ENCODE measurements at places on chromosomes 4 and X.

DNA sequence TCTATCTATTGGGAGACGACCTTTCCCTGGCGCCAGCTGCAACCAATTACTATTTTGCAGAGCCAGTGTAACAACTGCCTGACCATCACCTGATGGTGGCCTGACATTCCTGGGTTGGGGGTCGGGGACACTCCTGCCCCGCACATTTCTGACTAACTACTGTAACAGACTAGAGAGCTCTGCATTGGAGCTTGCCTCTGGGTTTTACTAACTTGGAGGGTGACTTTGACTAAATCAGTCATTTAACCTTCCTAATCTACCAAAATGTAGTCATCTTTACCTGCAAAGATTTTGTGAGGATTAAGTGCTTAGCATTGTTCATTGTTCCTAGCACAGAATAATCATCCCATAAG, 37.5 kb upstream of the ABCG2 start:
- DNase-seq: no peak

GRCh38 chr4:148044089-148044911, 312.4 kb downstream of the ARHGAP10 start:
- DNase-seq: no peak

- DNase-seq: no peak
Measured at GRCh38 chr4:113505044-113505443, 256.5 kb downstream of the CAMK2D start.

- no peak for DNase-seq
Measured at GRCh38 chrX:47179221-47179927, 14.3 kb upstream of the UBA1 start.

DNA sequence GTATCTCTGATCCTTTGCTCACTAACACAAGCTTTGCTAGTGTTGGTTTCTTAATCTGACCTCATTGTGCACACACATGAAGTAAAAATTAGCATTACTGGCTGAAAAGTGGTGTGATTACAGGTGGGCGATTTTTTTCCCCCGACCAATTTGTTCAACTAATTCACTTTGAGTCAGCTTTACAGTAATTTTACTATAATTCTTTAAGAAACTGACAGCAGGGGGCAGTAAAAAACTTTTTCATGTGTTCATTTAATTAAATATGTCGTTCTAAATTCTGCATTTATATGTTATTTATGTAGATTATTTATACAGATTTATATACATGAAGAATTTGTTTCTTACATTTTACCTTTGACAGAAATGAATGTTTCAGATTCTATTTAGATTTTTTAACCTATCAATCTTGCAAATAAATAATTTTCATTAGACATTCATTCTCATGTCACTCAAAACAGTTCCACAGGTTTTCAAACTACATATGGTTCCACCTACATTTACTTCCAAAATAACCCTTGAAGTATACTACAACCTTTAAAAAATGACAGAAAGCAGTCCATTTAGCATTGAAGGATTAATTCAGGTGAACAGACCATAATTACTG, 17.5 kb downstream of the PALLD start:
- no peak for DNase-seq

DNA sequence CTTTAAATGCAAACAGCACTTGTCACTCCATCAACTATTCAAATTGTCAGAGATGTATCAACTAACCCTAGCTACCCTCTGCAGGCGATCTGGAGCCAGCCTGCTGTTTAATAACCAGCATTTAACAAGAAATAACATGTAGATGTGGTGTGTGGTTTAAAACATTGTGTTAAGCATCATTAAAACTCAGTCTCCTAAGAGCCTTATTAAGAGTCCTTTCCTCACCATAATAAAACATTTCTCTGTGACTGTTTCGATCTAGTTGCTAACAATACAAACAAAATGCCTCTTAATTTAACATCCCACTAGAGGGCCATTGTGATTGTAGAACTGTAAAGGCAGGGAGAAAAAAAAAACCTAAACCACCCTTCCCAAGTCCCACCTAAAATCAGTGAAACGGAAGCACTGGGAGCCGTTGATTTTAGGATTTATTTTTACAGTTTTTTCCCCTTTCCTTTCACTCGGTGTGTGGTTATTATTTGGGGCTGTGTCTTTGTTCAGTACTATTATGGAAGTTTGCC, 708.6 kb downstream of the C4orf33 start:
- DNase-seq: no peak

GRCh38 chr4:4200624-4201023, 26.1 kb downstream of the OTOP1 start:
- DNase-seq: no peak

- no peak for DNase-seq
Measured at GRCh38 chrX:47687263-47687662, 28.3 kb upstream of the UXT start.

DNA sequence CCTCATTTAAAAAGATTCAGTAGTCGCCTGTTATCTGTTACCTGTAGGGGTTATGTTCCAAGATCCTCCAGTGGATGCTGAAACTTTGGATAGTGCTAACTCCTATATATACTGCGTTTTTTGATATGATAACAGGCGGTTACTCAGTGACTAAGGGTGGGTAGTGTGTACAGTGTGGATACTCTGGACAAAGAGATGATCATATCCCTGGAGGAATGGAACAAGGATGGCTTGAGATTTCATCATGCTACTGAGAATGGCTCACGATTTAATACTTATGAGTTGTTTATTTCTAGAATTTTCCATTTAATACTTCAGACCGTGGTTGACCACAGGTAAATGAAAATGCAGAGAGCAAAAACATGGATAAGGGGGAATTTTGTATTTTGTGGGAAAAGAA, 21.5 kb downstream of the FAM47E start:
- DNase-seq: no peak

GRCh38 chrX:123185721-123186120, 1.6 kb downstream of the GRIA3 start:
- DNase-seq: no peak

DNA sequence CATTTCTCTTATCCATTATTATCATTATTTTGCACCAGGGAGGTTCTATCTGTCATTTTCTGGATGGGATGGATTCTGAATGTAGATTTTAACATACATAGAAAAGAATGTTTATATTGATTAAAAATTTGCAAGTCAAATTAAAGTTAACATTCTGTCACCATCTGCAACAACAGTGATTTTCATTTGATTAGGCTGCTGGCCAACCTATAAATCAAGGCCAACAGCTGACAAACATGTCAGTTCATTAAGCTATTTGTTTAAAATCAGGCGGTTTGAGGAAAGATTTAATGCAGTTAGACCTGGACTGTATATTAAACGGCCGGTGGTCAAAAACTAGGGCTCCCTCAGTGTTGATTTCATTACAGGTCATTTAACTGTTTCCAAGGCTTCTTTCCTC, 109.5 kb upstream of the CBR4 start:
- DNase-seq: no peak

- no peak for DNase-seq
Measured at GRCh38 chr4:53267026-53267425, 98.8 kb downstream of the SCFD2 start.

DNA sequence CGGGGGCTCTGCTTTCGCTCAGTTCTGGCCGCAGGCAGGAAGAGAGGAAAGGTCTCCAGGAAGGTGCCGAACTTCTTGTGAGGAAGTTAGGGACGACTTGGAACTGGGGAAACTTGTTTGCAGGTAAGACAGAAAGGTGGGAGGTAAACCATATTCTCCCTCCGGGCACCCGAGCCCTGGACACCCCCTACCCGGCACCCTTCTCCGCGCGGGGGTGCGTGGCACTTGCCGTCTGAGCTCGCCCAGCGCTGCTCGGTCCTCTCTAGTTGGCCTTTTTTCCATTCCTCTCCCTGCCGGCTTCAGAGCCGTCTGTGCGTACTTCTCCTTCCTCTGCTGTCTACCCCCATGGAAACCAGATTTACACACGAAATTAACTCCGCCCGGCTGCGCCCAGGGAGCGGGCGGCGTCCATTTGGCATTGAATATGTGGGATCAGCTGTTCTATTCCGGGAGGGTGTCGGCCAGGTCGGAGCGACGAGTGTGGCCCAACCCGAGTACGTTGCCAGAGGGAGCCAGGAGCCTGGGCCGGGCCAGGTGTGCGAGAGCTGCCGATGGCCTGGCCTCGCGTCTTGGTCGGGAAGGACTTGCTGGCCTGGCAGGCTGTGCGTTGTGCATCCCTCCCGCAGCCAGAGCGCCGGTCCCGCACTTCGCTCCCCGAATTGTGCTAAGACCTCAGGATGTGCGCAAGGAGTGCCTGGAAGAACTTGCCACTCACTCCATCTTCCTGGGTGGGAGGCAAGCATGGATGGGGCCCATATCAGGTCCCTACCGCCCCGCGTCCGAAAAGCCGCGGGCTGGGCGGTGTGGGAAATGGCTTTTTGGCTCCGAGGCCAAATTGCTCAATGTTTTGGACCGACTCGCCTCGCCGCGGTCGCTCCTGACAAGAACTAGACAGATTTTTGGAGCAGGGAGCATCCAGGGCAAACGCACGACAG, 1.7 kb downstream of the PDGFRA start:
- no peak for DNase-seq

- no peak for DNase-seq
Measured at GRCh38 chr4:17273047-17273446, 238.8 kb downstream of the QDPR start.

- no peak for DNase-seq
Measured at GRCh38 chr4:41598580-41598979, 60.6 kb downstream of the LIMCH1 start.

GRCh38 chr4:54392479-54392878, 163.4 kb downstream of the PDGFRA start:
- DNase-seq: no peak

DNA sequence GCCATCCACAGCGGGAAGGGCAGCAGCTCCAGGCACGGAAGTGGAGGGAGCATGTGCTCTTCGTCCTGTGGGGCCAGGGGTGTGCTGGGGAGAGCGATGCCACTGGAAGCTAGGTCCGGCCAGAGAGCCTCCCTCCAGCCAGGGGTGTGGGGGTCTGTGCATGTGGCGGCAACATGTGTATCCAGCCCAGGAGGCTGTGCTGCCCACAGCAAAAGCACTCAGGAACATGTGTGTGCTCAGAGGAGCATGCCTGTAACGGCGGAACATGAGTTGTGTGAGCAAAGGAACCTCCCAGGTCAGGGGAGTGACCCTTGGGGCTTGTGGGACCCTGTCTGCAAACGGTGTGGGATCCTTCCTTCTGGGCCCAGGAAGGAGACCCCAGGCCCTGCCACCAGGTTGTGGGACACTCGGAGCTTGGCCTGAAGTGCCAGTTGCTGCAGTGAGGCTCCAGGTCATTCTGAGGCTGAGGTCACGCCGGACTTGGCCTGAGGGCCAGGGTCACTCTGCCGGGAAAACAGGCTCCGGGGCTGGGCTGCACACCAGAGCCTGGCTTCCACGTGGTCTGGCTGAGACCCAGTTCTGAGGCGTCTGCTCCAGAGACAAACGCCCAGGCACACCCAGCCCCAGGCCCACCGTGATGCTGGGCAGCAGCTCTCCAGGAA, 37.2 kb downstream of the CPLX1 start:
- no peak for DNase-seq

DNA sequence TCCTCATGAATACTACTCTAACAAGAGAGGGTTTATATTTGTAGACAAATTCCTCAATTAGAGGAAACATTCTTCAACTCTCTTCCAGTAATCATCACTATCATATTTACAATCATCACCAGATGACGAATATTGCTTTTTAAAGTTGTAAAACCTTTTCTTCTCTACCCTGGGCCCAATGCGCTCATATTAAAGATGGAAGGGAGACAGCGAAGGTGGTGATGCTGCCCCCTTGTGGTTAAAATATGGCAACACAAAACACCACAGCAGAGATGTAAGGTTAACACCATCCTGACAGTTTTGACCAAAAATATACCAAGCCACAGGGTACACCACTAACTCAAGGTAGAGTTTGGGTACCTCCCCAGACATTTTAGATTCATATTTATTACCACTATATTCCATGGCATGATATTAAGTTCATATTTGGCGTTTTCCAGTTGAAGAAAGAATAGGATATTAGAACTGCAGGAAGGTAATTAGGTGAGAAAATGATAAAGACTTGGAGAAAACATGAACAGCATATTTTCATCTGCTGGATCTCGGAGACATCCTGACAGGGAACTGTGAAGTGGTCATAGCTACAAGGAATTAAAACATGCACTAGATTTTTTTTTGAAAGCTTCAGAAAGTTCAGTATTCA, 72.8 kb downstream of the SLC9A7 start:
- no peak for DNase-seq

DNA sequence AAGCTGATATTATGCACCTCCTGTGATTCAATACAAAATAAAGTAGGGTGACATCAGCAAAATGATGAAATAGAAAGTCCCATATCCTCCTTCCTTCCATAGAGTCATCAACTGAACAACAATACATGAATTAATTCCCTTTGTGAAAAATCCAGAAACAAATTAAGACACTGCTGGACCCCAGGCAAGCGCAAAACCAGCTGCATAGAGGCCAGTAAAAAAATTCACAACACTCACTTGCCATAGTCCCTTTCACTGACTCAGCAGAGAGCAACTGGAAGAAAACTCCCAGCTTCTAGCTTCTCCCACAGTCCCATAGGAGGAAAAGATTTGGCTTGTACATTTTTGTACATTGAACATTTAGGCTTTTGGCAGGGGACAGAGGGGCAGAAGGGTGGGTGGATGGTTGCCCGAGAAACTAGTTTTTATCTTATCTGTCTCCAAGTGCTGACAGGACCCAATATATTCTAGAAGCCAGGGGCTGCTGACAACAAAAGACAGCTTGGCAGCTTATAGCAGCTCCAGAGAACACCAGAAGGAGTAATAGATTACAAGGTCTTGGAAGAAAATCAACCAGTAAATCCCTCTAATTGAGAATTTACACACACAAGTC, 124.6 kb downstream of the NDST3 start:
- no peak for DNase-seq

DNA sequence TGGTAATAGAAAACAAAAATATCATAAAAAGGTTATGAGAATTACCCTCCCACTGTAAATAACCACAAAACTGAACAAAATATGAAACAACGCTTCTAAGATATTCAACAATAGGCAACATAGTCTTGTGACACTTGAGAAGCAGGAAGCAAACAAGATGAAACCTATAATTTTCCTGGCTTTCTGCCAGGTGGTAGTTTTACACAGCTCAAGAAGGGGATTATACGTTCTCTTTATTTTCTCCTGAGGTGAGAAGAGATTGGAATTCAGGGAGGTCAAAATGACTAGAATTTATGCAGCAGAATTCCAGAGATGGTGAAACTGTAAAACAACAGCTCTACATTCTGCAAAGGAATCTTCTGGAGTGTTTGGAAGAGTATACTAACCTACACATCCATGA, 186.0 kb downstream of the HHIP start:
- DNase-seq: no peak

- DNase-seq: no peak
Measured at GRCh38 chr4:175633310-175633709, 178.8 kb downstream of the GPM6A start.

GRCh38 chrX:16144420-16144819, 21.1 kb downstream of the GRPR start:
- no peak for DNase-seq

GRCh38 chr4:144985014-144985413, 113.0 kb downstream of the ANAPC10 start:
- DNase-seq: no peak

- DNase-seq: no peak
Measured at GRCh38 chr4:2685541-2685940, 70.6 kb downstream of the TNIP2 start.

- no peak for DNase-seq
Measured at GRCh38 chr4:2946812-2947600, 16.2 kb downstream of the NOP14 start.

- DNase-seq: no peak
Measured at GRCh38 chr4:7138223-7139166, 53.8 kb upstream of the SORCS2 start.

- no peak for DNase-seq
Measured at GRCh38 chrX:18949291-18949943, 34.5 kb downstream of the PHKA2 start.

Data from T-helper 17 cell (primary cell).